ENCODE measurements at places on chromosomes 7 and 10. TPM values are rescaled to one million over a fixed set of nuclear protein-coding genes. Genes with fewer than 3 reads are reported as not detected.

The FXYD4 gene
- not detected for total RNA-seq

DNA sequence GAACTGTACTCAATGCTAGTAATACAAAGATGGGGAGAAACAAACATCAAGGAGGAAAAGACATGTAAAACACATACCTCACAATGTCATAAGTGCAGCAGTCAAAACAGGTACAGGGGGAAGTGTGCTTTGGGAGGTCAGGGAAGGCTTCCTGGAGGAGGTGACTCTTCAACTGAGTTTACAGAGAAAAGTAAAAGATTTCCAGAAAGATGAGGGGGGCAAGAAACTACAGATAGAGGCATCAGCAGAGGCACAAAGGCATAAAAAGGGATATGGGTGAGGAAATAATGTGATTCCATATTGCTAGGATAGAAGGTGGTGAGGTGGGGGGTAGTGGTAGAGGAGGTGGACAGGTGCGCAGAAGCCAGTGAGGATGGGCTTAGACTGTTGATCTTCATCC is 95.0 kb downstream of the LSM5 start:
- no peak for DNase-seq
- no peaks in the 10 kb centered on the region for H3K4me1 ChIP-seq
- H3K4me3 ChIP-seq = no peak overlapping the region
- no peaks in the 10 kb centered on the region for H3K27me3 ChIP-seq

The C1QL3 gene
- total RNA-seq = not detected

The FRMPD2 gene
- not detected for total RNA-seq

DNA sequence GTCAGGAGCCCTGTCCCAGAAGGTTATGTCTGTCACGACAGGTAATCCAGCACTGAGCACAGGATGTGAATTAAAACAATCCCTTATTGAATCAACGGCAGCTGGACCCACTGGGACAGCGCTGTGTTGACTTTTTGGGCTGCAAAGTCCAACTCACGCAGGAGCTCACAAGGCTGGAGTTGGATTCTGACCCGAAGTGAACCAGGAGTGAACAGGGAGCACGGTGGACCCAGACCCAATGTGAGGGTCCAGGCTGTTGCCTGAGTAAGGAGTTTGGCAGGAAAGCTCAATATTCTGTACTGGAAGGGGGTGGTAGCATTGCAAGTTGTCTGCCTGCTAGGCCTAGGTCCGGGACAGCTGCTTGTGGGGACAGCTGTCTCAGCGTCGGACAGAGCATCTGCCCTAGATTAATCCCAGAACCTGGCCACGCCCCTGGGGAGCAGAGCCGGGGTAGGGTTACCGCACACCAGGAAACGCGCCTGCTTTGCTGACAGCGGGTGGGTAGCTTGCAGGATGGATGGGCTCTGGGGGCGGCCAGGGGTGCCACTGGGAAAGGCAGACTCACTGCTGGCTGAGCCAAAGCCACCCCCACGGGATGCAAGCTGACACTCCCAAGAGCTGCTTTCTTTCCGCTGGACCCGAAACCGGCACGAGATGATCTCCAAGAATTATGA is 24.0 kb downstream of the COL26A1 start:
- no peak for DNase-seq
- H3K4me1 ChIP-seq = no peaks in the 10 kb centered on the region
- no peaks in the 10 kb centered on the region for H3K27me3 ChIP-seq
- no peaks in the 10 kb centered on the region for H3K36me3 ChIP-seq

The TSPAN15 gene
- total RNA-seq = 9.9 TPM

GRCh38 chr10:24700948-24701347 is 22.7 kb downstream of the ARHGAP21 start:
- peaks cover 12% of the 10 kb centered on the region for H3K4me1 ChIP-seq
- H3K27me3 ChIP-seq = no peaks in the 10 kb centered on the region
- no peak overlapping the region for H3K27ac ChIP-seq
- H3K36me3 ChIP-seq = no peaks in the 10 kb centered on the region
- H3K4me3 ChIP-seq = no peak overlapping the region
